ENCODE measurements at places on chromosomes 12 and 14.

- DNase-seq, result no peak
These were observed 238.3 kb downstream of the SLC41A2 start for GRCh38 chr12:104719700-104720338.

- DNase-seq, result peak; percentile 28
These were observed 905.4 kb downstream of the SLC16A7 start for GRCh38 chr12:60501124-60501729.

DNA sequence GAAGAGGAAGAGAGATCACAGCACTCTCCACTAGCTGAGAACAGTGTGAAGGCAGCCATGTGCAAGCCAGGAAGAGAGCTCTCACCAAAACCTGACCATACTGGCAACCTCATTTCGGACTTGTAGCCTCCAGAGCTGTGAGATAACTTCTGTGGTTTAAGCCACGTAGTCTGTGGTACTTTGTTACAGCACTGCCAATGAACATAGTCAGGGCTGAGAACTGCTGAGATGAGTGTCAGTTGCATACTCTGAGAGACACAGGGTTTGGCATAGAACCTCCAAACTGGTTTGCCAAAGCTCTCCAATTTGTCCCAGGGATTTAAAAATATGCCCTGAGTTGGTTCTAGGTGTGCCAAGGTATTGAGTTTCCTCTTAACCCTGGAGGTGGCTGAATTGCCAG, 218.6 kb downstream of the ATP23 start:
- no peak for DNase-seq

- peak; percentile 92 for DNase-seq
These were observed 14.2 kb upstream of the RNU6-8 start for GRCh38 chr14:32217301-32217700.

DNA sequence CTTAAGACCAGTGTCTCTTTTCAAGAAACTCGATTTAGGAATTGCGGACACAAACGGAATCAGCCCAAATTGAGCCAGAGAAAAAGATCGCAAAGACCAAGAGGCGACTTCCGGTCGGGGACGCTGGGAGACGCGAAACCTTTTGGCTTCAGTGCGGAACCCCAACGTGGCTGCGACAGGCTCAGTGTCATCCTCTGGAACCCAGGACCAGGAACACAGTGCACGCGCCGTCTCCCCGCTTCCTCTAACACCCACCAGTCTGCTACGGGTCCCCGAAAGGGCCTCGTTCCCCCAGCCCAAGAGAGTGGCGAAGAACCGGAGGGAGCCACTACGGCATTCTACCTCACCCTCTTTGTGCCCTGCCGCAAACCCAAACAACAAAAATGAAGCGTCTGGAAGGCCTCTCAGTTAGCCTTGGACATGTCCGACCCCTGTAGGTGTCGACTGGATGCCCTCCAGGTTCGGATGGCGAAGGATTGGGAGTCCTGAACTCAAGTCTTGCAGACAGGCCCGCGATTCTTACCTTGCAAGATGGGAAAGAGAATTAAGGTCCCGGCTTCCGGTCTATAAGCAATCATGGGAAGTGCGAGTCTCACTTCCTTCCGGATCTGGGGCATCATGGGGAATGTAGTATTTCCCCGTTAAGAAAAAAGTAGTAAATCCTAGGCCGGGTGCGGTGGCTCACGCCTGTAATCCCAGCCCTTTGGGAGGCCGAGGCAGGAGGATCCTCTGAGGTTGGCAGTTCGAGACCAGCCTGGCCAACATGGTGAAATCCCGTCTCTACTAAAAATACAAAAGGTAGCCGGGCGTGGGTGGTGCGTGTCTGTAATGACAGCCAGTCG, at the start of gene RPL6:
Gene RPL6 (minus strand): TSS at position 542 of the 842 bp plus-strand sequence. CDS start 949 bp downstream, outside the sequence.
- peak; percentile 97 for DNase-seq

- DNase-seq, result no peak
These were observed 181.4 kb downstream of the GLT1D1 start for GRCh38 chr12:129034558-129035289.

- no peak for DNase-seq
These were observed 228.5 kb downstream of the ATP23 start for GRCh38 chr12:58169826-58170225.

GRCh38 chr14:61212546-61212945, 68.6 kb downstream of the TMEM30B start:
- no peak for DNase-seq

- no peak for DNase-seq
These were observed 411.0 kb downstream of the LRIG3 start for GRCh38 chr12:58509116-58509885.

DNA sequence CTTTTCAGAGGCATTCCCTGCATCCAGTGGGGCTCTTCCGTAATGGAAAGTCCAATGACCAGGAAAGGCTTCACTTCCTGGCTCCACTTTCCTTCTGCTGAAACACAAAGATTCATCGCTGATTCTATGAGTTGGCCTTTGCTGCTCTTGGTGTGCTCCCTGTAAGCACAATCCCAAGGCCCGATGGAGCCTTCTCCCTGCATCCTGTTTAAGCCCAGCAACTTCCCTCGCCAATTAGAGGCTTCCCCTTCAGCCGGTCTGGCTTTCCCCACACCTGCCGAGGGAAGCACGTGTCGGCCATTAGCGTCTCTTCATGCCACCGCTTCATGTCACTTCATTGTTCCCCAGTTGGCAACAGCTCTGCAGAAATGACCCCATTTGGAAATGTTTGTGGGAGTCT, 693.9 kb downstream of the MED13L start:
- no peak for DNase-seq

DNA sequence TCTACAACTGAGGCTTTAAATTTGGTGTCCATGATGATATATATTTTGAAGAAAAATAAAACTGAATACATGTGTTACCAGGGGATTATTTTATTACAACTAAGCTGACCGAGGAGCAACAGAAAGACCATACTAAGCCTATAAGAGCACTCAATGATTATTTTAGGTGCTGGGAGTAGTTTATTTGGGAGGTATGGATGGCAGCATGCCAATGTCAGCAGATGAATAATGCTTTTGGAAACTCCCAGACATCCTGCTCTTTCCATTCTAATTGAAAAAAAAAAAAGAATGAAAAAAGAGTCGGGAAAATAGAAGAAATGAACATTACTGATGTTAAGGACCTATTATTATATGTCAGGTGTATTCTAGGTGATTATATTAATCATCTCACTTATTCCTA, 441.2 kb downstream of the BTG1 start:
- DNase-seq, result no peak

DNA sequence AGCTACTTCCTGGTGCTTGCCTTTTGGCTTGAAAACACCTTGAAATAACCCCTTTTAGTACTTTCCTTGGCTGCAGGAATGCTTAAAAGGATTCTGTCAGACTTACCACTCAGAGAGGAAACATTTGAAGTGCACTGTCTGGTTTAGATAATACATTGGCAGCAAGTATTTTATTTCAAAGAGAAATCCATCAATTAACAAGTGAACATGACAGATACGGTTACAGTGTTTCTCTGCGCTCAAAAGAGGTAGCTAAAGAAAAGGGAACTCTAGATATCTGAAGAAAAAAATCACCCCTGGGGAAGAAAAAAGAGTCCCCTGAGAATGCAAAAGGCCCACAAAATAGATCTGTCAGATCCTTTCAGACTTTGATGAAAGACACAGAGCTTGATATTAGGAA, 421.9 kb downstream of the LRFN5 start:
- no peak for DNase-seq

- no peak for DNase-seq
These were observed 2.9 kb downstream of the CLECL1 start for GRCh38 chr12:9730011-9730410.

- no peak for DNase-seq
These were observed 85.5 kb upstream of the FZD10 start for GRCh38 chr12:130076752-130077151.

GRCh38 chr12:108773798-108774788, 42.8 kb upstream of the CORO1C start:
- no peak for DNase-seq

DNA sequence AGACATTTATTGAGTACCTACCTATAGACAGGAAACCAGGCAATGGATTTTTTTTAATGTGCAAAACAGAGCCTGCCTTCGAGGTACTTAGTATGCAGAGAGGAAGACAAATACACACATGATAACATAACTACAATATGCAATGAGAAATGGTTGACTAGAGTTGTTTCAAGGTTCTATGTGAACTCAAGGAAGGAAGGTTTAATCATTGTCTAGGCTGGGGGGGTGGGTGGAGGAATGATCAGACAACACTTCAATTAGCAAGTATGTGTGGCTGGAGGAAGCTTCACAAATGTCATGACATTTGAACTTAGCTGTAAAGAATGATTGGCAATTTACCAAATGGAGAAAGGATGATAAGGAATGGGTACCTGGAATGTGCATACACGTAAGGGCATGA, 985.3 kb downstream of the FLRT2 start:
- no peak for DNase-seq

- DNase-seq, result no peak
These were observed 59.4 kb downstream of the HELB start for GRCh38 chr12:66361703-66362102.

DNA sequence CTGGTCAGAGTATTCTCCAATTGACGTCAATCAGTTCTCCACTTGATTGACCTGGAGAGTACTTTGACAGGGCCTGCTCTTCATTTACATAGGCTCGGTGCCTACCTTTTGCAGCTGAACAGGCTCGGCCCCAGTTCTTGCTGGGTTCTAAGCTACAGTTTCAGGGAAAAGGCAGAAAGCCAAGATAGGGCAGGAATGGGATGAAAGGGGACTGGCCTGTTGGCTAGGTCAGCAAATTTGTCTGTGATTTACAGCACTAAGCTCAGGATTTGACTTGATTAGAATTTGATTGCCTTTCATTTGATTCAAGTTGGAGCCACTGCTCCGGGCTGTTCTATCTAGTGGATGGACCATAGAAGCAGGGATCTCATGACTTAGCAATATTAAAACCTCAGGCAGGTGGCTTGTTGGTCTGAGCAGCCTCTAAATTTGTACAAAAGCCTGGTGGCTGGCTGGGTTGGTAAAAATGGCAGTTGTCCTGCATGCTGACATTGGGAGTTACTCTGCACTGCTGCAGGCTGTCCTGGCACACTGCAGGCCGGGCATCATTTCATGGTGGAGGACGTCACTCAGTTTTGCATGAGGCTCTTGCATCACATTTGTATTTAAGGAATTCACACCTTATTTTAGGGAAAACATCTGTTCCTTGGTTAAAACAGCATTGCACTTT, 71.8 kb downstream of the BICD1 start:
- DNase-seq, result peak; percentile 89

DNA sequence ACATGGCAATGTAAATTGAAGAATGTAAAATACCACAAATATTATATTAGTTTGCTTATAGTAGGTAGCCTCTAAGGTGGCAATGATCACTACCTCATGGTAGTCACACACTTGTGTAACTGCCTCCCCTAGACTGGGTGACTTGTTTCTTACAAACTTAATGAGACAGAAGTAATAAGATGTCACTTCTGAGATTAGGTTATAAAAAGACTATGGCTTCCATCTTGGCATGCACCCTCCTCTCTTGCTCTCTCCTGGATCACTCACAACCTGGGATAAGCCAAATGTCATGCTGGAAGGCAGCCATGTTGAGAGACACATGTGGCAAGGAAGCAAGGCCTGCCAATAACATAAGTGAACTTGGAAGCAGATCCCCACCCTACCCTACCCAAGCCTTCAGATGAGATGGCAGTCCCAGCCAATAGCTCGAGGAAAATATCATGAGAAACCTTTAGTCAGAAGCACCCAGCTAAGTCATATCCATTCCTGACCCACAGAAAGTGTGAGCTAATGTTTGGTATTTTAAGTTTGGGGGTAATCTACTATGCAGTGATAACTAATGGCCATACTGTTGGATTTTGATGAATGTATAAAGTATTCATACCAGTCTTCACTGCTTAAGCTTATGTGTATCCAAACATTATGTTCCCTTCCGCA, 43.3 kb downstream of the PPP1R12A start:
- DNase-seq, result no peak

GRCh38 chr12:69392179-69392928, 32.8 kb downstream of the YEATS4 start:
- no peak for DNase-seq

DNA sequence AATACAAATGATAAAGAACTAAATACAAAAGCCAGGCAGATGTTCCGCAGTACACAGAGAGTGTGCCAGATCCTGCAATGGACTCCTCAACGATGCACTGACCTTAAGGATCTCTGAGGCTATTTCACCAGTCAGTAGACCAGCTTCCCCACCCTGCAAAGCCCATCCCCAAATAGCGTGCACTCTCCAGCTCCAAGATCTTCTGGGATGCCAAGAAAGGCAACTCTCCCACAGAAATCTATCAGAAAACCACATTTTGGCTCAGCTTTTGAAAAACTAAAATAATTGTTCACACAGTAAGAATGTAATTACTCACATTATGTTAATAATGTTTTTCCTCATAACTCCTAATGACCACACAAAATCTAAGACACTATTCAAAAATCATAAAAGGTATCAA, 90.4 kb downstream of the PPP2R5E start:
- DNase-seq, result no peak

DNA sequence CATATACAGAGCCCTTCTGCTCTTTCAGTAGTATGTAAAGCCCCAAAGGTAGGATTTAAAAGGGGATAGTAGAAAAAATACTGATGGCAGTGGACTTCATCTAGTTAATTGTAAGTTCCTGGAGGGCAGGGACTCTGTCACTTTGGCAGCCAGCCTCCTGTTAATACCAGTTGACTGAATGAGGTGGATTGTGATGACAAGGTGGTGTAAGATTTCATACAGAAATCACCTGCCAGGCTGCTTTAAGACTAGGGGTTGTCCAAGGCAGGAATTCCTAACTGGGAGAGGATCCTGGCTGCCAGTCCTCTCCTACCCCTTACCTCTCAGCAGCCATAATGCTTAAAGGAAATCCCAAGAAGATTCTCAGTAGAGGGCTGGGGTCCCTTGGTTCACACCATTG, 7.3 kb downstream of the DYRK2 start:
- DNase-seq, result no peak

GRCh38 chr12:123721245-123721644, 9.1 kb downstream of the ATP6V0A2 start:
- DNase-seq, result no peak

GRCh38 chr12:118922405-118922804, 58.9 kb upstream of the SRRM4 start:
- DNase-seq, result no peak

DNA sequence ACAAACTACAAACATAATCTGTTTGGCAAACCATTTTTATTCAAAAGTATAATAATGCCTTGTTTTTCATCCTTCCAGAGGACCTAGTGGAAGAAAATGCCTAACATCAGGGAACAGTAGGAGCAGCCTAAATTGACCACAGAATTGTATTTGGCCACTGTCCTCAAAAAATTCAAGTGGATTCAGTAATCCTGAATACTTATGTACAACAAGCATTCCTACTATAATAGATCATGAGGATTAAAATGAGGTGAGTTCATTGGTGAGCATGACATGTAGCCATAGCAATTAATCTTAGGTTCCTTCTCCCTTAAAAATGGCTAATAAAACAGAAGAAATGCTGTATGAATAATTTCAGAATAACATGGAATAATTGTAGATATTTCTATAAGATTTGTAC, 209.3 kb downstream of the DAD1 start:
- DNase-seq, result no peak

GRCh38 chr12:34389378-34390170, 367.3 kb downstream of the ALG10 start:
- no peak for DNase-seq

Data from SK-N-DZ (cell line).